ENCODE measurements at places on chromosomes 12 and 14. TPM values are rescaled to one million over a fixed set of nuclear protein-coding genes. Genes with fewer than 3 reads are reported as not detected.

- H3K4me1 ChIP-seq, result peaks cover 39% of the 10 kb centered on the region
- H3K4me3 ChIP-seq, result no peak overlapping the region
- H3K27me3 ChIP-seq, result no peaks in the 10 kb centered on the region
- H3K36me3 ChIP-seq, result peaks cover 3% of the 10 kb centered on the region
- H3K27ac ChIP-seq, result no peak overlapping the region
Observed at GRCh38 chr14:63904724-63905123, 51.9 kb downstream of the SYNE2 start.

GRCh38 chr14:51092965-51093364 lies 1.9 kb downstream of the TRIM9 start:
- peaks cover 26% of the 10 kb centered on the region for H3K4me1 ChIP-seq
- no peaks in the 10 kb centered on the region for H3K36me3 ChIP-seq
- no peak for DNase-seq
- no peak overlapping the region for H3K27ac ChIP-seq
- H3K4me3 ChIP-seq, result peak overlapping the region; percentile 71

DNA sequence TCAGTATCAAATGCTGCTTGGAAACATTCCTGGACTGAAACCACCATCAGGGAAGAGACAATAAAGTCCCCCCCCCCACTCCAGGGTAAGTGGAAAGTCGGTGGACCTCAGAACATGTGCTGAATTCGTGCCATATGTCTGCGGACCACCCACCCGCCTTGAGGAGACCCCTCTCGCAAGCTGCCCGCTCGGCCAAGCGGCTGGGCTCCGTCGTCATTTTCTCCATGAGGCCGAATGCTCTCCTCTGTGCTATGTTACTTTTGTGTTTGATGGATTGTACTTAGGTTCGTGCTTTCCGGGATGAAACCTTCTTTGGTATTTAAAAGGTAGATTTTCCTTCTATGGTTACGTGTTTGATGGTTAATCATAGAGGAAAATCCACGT lies 136.2 kb upstream of the RTL1 start:
- H3K4me1 ChIP-seq, result no peaks in the 10 kb centered on the region
- H3K27ac ChIP-seq, result no peak overlapping the region
- no peaks in the 10 kb centered on the region for H3K27me3 ChIP-seq
- H3K4me3 ChIP-seq, result no peak overlapping the region
- no peak for DNase-seq

- DNase-seq, result no peak
- H3K27ac ChIP-seq, result no peak overlapping the region
- H3K27me3 ChIP-seq, result no peaks in the 10 kb centered on the region
- no peak overlapping the region for H3K4me3 ChIP-seq
Observed at GRCh38 chr12:111438481-111438880, 32.8 kb downstream of the SH2B3 start.

Gene NANOG
- total RNA-seq, result not detected

Gene KRT75
- 27.8 TPM for total RNA-seq

GRCh38 chr12:107622001-107622400 lies 63.6 kb upstream of the PWP1 start:
- no peak overlapping the region for H3K4me3 ChIP-seq
- H3K27me3 ChIP-seq, result no peaks in the 10 kb centered on the region

DNA sequence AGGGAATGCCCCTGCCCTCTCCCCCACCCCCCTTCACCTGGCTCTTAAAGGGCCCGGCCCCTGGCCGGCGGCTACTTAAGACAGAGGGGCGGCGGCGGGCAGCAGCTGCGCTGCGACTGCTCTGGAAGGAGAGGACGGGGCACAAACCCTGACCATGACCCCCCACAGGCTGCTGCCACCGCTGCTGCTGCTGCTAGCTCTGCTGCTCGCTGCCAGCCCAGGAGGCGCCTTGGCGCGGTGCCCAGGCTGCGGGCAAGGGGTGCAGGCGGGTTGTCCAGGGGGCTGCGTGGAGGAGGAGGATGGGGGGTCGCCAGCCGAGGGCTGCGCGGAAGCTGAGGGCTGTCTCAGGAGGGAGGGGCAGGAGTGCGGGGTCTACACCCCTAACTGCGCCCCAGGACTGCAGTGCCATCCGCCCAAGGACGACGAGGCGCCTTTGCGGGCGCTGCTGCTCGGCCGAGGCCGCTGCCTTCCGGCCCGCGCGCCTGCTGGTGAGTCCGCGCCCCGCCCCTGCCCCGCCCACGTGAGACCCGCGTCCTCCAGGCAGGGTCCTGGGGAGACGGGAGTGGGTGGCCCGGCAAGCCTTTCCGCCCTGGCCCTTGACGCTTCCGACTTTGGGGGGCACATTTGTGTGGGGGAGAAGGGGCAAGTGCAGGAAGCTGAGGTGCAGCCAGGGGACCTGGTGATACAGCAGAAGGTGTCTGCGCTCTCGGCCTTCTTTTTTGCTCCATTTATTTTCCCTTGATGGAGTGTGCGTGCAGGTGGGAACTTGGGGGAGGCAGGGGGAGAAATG lies at the start of gene IGFBP6:
TSS of gene IGFBP6 (plus strand) at position 104 of the 790 bp plus-strand sequence. CDS start at position 155, 51 bp downstream.
- peak; percentile 84 for DNase-seq
- no peaks in the 10 kb centered on the region for H3K27me3 ChIP-seq
- H3K27ac ChIP-seq, result peak within 1 kb of the TSS; percentile 85
- peaks cover 4% of the 10 kb centered on the region for H3K36me3 ChIP-seq
- peak within 1 kb of the TSS; percentile 61 for H3K4me3 ChIP-seq
- peaks cover 46% of the 10 kb centered on the region for H3K4me1 ChIP-seq

Gene PRR4
- total RNA-seq, result 54.9 TPM

DNA sequence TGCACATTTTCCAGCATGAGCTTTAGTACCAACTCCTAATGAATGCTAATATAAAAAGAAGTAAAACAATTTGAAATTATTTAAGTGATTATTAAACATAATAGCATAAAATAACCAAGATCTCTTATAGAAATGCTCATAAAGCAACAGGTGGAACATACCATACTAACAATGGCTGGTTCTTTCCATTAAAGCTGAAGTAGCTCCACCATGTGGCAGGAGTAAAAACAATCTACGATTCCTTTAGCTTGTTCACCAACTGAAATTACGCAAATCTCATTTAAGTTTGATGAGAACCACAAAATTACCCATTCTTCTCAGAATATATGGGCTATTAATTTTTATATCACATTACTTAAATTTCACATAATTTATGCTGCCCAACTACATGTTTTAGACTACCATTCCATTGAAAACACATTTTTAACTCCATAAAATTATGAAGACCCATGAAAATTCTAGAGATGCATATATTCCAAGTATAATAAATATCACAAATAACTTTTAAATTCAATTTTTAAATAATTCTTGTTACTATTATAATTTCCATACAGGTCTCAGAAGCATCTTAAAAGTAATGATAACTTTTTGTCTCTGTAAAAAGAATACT lies 213.6 kb downstream of the DAD1 start:
- peaks cover 13% of the 10 kb centered on the region for H3K4me1 ChIP-seq
- no peak overlapping the region for H3K27ac ChIP-seq
- no peaks in the 10 kb centered on the region for H3K27me3 ChIP-seq
- H3K4me3 ChIP-seq, result no peak overlapping the region
- no peak for DNase-seq
